ENCODE measurements at places on chromosomes 4 and X.

- DNase-seq: no peak
Measured at GRCh38 chr4:102438396-102439235, 62.5 kb upstream of the NFKB1 start.

GRCh38 chrX:482702-483203 lies 96.0 kb upstream of the PPP2R3B start:
- no peak for DNase-seq

- DNase-seq: no peak
Measured at GRCh38 chr4:70515367-70516250, 2.8 kb upstream of the AMTN start.

- DNase-seq: peak; percentile 51
Measured at GRCh38 chr4:25925486-25926201, 11.6 kb downstream of the SMIM20 start.

- DNase-seq: no peak
Measured at GRCh38 chr4:98606894-98607293, 51.5 kb downstream of the TSPAN5 start.

- no peak for DNase-seq
Measured at GRCh38 chrX:94551831-94552230, 877.8 kb downstream of the FAM133A start.

DNA sequence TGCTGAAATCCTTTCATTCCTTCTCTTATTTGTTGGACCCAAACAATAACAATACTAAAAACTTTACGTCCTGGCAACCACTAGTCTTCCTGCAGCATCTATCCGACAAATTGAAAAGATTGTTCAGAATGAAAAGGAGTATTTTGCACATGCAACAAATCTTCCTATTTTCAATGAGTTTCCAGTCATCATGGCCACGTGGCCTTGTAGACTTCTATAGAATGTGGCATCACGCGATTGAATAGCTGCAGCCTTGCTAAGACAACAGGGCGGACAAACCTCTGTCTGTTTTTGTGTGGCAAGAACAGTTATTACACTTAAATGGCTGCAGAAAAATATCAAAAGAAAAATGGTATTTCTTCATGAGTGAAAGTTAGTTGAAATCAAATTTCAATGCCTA lies 297.9 kb upstream of the LCORL start:
- DNase-seq: no peak

DNA sequence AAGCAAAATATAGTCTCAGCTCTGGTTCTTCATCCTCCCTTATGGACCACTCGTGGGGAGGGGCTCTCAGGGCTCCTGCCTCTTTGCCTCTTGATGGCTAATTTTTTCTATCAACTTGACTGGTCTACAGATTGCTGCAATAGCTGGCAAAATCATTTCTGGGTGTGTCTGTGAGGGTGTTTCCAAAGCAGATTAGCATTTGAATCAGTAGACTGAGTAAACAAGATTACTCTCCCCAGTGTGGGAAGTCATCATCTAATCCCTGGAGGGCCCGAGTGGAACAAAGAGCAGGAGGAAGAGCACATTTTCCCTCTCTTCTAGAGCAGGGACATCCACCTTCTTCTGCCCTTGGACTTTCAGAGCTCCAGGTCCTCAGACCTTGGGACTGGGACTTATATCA lies 153.5 kb downstream of the STK32B start:
- no peak for DNase-seq

GRCh38 chr4:26204249-26204825 lies 116.5 kb upstream of the RBPJ start:
- no peak for DNase-seq

- peak; percentile 82 for DNase-seq
Measured at GRCh38 chr4:151325111-151325948, at the start of gene SH3D19. TSS of gene SH3D19 (minus strand) at chr4:151325605. CDS start at chr4:151325352, 253 bp downstream.

- DNase-seq: no peak
Measured at GRCh38 chr4:114037988-114038387, 58.5 kb upstream of the ARSJ start.

DNA sequence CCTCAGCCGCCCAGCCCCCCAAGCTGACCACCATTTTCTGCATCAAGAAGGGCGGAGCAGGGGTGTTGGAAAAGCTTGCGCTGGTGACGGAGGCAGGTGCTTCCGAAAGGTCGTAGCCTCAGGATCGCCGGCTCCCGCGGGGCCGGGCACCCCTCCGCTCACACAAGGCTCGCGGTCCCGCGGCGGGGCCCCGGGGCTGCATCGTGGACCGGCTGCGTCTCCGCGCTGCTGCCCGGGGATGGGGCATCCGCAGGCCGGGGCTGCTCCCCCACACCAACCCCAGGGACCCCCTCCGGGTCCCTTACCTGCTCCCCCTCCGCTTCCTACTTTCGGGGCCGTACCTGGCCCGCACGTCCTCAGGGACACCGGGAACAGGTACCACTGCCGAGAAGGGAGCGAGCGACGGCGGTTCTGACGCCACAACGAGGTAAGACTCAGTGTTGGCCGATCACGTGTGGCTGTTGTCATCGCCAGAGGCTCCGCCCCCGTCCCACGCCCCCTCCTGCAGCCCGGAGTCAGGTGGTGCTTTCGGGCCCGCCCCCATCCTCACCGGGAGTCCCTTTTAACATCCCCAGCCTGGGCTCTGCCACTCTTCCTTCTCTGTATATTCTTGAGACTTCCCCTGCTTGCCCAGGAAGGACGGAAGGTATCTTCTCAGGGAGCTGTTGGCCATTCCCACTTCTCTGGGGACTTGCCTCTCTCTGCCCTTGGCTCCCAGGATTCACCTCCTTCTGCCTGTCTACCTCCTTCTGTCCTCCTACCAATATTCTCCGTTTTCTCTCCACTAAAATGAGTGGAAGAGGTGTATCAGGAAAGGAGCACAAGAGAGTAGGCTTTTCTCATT lies at the start of gene BEX2:
TSS of gene BEX2 (minus strand) at position 436 of the 844 bp plus-strand sequence. CDS start 1,014 bp downstream, outside the sequence.
- peak; percentile 84 for DNase-seq

- DNase-seq: no peak
Measured at GRCh38 chrX:48509619-48510018, 827 bp downstream of the PORCN start.

- DNase-seq: no peak
Measured at GRCh38 chr4:13615161-13615560, 12.4 kb downstream of the BOD1L1 start.

DNA sequence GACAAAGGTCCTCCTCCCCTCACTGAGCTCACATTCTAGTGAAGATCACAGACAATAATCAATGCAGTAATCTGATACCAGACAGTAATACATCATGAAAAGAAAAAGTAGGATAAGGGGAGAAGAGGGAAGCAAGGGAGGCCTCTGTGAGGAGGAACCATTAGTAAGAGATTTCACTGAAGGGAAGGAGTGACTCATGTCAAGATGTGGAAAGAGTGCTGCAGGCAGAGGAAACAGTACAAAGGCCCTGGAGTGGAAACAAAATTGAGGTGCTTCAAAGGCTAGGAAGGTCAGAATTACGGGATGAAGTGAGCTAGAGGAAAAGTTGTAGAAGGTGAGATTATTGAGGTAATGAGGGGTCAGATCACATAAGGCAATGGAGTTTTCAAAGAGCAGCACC lies 38.1 kb downstream of the LAMTOR3 start:
- DNase-seq: no peak

GRCh38 chr4:178778496-178778895 lies 1336.3 kb upstream of the AGA start:
- DNase-seq: no peak

GRCh38 chr4:103126126-103126525 lies 26.5 kb upstream of the BDH2 start:
- no peak for DNase-seq

GRCh38 chr4:6969826-6970800 lies 60.5 kb downstream of the TBC1D14 start:
- no peak for DNase-seq

- no peak for DNase-seq
Measured at GRCh38 chr4:172982151-172982590, 186.4 kb upstream of the GALNT7 start.

- no peak for DNase-seq
Measured at GRCh38 chrX:13074297-13075262, 30.2 kb upstream of the FAM9C start.

DNA sequence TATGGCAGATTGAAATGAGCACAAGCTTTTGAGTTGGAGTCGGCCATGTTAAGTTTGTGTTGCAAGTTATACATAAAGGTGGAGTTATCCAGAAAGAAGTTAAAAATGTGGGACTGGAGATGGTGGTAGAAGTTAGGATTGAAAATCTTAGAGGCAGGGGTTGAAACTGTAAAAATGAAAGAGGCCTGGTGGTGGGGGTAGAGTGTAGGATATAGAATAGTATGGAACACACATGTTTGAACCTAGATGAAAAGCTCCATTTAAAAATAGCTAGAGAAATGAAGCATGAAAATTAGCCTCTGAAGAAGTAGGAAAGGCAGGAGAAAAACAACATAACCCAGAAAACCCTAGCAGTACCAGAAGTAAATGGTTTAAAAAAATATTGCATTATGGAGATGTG lies 131.8 kb upstream of the ENPEP start:
- peak; percentile 9 for DNase-seq

- DNase-seq: no peak
Measured at GRCh38 chr4:82125787-82126297, 247.9 kb downstream of the HNRNPD start.

DNA sequence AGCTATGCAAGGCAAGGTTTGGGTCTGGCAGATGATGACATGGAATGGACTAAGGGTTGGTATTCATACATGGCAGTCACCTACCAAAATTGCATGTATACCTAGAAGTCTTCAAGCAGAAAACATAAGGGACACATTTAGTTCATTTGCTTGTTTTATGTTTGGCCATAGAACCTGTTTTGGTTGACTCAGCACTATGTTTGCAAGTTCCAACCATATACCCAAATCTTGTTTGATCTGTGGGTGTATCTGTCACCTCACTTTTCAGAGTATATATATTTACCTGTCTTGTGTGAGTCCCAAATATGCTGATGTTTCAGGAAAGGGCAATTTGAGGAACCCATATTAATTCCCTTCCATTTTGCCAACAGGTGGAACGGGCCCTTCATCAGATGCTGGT lies 39.3 kb downstream of the ATG4A start:
- DNase-seq: no peak

GRCh38 chr4:168674077-168674747 lies 177.4 kb downstream of the PALLD start:
- DNase-seq: no peak

DNA sequence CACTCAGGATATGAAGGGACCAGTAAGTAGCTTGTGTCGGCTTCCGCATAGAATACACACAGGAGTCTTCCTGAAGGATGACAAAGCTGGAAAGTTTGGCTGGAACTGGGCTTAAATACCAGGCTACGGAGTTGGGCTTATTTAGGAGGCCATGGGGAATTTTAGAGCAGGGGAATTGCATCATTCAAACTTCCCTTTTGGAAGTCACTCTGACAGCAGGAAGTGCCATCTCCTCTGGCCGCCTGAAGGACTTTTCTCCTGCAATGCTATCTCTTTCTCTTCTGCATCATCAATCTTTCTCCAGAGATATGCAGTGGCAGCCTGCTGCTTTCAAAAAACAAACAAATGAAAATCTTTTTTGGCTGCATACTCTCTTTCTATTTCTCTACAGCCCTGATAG lies 48.4 kb upstream of the PAK3 start:
- no peak for DNase-seq

- no peak for DNase-seq
Measured at GRCh38 chr4:40594261-40595178, 35.1 kb downstream of the RBM47 start.

- DNase-seq: no peak
Measured at GRCh38 chr4:83931659-83932438, 395.9 kb downstream of the GPAT3 start.

DNA sequence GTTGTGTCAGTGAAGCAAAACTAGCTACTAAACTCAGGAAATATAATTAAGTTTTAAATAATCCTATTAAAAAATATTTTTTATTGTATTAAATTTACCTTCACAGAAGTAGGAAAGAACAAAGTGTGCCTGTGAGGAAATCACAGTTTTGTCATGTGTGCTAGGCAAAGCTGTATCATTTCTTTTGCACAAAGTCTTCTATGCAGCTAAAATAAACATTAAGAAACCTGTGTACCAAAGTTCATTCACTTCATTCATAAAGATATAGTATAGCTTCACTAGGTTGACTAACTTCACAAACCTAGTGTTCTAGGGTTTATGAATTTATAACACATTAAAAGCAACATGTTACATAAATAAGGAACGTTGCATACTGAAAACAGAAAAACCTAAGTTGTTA lies 131.0 kb downstream of the PDS5A start:
- no peak for DNase-seq

DNA sequence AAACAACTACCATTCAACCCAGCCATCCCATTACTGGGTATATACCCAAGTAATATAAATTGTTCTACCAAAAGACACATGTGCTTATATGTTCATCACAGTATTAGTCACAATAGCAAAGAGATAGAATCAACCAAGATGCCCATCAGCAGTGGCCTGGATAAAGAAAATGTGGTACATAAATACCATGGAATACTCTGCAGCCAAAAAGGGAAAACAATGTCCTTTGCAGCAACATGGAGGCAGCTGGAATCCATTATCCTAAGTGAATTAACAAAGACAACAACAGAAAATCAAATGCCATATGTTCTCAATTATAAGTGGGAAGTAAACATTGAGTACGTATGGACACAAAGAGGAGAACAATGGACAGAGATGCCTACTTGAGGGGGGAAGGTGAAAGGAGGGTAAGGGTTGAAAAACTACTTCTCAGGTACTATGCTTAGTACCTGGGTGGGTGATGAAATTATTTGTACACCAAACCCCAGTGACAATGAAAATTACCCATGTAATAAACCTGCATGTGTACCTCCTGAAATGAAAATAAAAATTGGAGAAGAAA lies 632.1 kb upstream of the AADAT start:
- no peak for DNase-seq

DNA sequence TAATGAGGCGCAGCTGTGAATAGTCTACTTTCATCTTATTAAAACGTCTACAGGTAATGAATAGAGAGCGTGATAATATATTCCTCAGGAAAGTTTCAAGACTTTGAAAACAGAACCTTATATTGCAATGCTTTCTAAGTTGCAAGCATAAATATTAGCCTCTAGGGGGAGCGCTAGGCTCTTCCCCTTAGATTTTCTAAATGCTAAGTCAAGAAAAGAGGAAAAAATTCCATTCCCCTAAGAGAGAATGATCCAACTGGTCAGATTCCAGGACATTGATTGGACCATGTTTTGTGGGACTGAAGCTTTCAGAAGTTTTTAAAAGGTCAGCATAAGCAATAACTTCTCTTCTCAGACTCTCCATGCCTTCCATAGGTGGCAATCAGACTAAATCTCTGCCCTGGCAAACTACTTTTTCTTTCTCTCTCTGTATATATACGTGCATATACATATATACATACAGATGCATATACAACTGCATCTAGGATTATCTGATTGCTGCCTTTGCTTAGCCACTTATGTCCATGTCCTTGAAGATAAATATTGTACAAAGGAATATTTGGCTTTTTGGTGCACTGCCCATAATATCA lies 492.9 kb downstream of the INPP4B start:
- DNase-seq: no peak

GRCh38 chr4:140239311-140239710 lies 85.3 kb upstream of the MAML3 start:
- DNase-seq: no peak

- no peak for DNase-seq
Measured at GRCh38 chr4:76729980-76730379, 168.0 kb downstream of the SOWAHB start.

GRCh38 chrX:19863857-19864223 lies 23.6 kb downstream of the SH3KBP1 start:
- no peak for DNase-seq
